ENCODE measurements at places on chromosomes 13 and 19. TPM values are rescaled to one million over a fixed set of nuclear protein-coding genes. Genes with fewer than 3 reads are reported as not detected.

FPR3 gene
- 4.5 TPM for polyA plus RNA-seq

DNA sequence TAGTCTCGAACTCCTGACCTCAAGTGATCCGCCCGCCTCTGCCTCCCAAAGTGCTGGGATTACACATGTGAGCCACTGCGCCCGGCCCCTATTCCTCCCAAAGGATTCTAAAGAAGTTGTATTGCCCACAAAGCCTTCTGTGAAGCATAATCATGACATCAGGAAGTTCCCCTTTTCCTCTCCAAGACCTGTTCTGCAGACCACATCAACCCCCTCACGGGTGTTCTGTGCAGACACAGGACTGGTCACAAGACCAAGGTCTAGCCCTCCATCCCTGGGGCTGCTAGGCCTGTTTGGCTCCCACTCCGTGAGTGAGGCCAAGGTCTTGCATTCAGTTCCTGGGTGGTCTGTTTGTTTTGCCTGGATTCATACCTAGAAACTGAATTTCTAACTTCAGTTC, 178.1 kb downstream of the FLT1 start:
- no peak for DNase-seq

ZNF835 gene
- polyA plus RNA-seq: not detected

DNA sequence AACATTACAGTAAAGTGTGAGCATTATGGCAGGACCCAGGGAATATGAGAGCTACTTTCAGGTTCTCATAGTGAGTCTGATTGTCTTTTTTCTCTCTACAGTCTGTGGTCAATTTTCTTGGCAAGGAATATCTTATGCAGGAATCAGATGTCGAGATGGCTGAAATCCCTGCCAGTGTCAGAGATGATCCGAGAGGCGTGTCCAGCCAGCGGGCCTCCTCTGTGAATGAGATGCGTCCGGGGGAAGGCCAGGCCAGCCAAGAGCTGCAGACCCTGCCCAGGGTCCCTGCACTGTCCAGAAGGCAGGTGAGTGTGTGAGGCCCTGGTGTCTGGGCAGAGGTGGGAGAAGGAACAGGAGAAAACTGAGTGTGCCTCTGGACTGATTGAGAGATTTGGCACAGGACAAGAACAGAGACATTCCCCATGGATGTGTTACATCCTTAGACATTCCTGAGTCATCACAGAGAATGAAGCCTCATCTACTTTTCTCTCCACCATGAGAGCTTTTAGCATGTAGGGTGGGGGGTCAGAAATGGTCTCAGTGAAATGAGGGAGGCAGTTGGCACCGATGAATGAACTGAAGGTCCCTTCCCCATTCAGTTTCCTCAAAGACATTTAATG, 27.3 kb upstream of the EDDM13 start:
- no peak for DNase-seq

DNA sequence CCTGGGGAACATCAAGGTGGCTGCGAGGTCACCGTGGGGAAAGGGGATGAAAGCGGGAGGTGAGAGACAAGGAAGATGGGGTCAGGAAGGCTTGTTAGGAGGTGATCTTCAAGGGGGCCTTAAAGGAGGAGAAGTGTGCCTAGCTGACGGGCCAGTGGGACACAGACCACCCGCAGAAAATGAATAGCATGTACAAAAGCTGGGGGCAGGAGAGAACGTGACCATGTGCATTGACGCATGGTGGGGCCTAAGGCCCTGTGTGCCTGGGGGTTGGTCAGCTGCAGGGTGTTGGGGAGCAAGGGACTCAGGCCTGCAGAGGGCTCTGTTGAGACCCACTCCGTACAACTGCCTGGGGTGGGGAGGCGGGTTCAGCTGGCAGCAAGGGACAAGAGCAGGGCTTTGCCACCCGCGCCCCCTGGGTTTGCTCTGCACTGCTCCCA, 5.9 kb downstream of the RAB8A start:
- no peak for DNase-seq

DNA sequence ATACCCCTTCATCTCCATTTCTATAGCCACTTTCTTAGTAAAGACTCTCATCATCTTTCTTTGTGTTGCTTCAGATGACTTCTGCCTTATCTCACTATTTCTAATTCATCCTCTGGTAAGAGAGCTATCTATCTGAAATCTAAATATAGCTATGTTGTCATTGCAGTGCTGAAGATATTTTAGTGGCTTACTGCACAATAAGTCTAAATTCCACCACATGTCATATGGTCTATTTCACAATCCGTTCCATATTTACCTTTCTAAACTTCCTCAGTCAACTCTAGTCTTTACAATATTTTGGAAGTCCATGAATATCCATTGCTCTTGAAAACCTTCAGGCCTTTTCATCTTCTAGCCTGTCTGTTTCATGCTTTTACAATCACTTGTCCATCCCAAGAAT, 465.1 kb upstream of the SLC10A2 start:
- DNase-seq: peak; percentile 13

GRCh38 chr19:50602935-50603334, 34.7 kb upstream of the LRRC4B start:
- DNase-seq: no peak

MCEMP1 gene
- polyA plus RNA-seq: 0.52 TPM

GRCh38 chr13:113938716-113939115, 35.2 kb downstream of the C13orf46 start:
- peak; percentile 29 for DNase-seq

GRCh38 chr13:91052876-91053275, 294.6 kb upstream of the MIR17HG start:
- no peak for DNase-seq

DNA sequence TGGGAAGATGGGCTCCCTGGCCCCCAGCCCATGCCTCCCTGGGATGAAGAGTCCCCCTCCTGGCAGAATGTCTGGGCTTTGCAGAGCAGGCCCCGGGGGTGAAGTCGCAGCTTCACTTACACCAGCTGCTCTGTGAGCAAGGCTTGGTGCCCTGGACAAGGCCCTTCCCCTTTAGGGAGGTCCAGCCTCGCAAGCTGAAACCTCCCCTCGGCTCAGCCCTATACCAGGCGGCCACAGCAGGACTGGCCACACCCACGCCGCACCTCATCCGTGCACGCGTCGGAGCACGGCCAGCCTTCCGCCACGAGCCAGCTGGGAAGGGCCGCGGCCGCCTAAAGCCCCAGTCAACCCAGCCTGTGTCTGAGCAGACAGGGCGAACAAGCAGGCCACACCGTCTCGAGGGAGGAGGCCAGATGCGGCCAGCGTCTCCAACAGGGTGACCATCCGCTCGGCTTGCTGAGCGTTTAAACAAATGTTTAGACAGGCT, 83.2 kb upstream of the MCF2L start:
- DNase-seq: peak; percentile 92

- DNase-seq: peak; percentile 92
These were observed 284.6 kb downstream of the DNAJC15 start for GRCh38 chr13:43307921-43308433.

DNA sequence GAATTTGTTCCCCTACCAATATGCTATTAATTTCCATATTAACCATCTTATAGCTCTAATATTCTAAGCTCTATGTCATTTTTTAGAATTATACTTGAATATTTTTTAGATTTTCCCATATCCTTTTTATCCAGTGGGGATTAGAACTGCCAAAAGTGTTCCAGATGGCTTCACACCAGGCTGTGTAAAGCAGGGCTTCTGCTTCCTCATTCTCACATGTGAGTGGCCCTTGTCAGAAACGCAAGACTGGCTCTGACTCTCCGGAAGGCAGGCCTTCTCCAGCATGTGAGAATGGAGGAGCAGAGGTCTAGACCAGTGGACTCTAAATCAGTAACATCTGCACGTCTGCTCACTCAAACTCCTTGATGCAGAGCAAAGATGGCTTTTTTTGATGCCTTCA, 650.1 kb downstream of the FGF9 start:
- DNase-seq: no peak

DNA sequence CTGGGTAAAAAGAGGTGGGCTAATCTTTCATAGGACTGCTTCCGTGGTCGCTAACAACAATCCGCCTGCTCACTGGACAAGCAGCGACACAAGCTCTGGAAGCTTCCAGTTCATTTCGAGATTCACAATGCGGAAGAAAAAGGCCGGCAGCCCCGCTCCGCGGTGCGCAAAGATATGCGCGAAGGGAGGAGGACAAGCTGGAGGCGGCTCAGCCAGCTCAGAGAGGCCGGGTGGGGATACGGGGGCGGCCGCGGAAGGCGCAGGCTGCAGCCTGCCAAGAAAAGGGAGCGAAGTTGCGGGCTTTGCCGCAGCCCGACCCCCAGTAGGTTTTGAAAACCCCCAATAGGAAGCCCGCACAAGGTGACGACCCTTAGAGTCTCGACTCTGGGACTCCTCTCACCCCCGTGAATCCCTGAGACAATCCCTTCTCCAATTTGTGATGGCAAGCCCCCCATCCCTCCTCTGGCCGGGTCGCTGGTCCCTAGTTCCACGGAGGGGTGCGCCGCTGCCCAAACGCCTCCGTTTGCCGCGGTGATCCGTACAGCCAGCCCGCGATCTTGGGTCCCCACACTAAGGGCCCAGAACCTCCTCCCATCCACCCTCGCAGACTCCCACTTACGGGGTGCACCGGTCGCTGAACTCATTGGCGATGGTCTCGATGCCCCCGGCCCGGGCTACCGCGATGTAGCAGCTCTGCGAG, 697 bp downstream of the HSPH1 start:
- peak; percentile 55 for DNase-seq

GRCh38 chr13:94315188-94315587, 164.3 kb downstream of the DCT start:
- no peak for DNase-seq

F7 gene
- polyA plus RNA-seq: not detected

DNA sequence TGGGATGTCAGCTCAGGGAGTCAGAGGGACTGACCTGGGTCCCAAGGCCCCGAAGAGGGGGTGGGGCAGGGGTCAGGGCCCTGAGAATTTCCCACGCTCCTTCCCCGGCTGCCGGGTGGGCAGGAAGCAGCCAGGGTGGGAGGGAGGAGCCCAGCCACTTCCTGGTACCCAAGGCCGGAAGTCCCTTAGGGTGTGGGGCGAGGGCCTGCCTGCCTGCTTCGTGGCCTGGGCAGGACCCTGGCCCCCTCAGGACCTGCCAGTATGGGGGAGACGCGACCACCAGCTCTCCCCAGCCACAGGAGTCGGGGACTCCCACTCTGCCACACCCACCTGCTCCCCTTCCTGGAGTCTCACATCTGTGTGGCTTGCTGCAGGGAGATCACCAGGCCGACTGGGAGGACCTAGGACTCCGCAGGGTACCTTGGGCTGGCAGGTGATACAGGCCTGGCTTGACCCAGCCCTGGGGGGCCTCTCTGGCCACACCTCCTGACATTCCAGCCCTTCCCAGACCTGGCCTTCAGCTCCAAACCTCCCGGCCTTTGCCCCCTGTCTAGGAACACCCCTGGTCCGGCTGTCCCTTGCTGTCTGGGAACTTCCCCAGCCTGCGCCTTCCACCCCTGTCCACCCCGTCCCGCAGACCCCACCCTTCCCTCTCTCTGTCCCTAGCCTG, 9.8 kb upstream of the CIRBP start:
- DNase-seq: peak; percentile 88

- no peak for DNase-seq
These were observed 72.3 kb upstream of the UQCRFS1 start for GRCh38 chr19:29285187-29285687.

DNA sequence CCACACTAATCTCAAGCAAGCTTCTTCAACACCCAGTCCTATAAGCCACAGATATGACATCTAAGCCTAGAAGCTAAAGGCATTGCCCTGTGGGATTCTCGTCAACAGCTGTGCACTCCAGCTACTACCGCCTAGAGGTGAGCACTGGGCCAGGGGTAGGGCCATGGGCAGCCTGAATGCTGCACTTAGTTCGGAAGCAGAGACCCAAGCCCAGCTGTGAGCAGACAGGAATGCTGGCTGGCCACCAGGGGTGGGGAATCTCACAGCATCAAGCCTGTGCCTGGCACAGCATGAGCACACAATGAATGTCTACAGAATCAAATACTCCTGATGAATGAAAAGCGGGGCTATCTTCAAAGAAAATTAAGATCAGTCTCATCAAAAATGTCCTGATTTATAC, 167.5 kb upstream of the UBL3 start:
- DNase-seq: no peak

- DNase-seq: no peak
These were observed 28.1 kb upstream of the KIR3DL3 start for GRCh38 chr19:54696117-54696548.

DNA sequence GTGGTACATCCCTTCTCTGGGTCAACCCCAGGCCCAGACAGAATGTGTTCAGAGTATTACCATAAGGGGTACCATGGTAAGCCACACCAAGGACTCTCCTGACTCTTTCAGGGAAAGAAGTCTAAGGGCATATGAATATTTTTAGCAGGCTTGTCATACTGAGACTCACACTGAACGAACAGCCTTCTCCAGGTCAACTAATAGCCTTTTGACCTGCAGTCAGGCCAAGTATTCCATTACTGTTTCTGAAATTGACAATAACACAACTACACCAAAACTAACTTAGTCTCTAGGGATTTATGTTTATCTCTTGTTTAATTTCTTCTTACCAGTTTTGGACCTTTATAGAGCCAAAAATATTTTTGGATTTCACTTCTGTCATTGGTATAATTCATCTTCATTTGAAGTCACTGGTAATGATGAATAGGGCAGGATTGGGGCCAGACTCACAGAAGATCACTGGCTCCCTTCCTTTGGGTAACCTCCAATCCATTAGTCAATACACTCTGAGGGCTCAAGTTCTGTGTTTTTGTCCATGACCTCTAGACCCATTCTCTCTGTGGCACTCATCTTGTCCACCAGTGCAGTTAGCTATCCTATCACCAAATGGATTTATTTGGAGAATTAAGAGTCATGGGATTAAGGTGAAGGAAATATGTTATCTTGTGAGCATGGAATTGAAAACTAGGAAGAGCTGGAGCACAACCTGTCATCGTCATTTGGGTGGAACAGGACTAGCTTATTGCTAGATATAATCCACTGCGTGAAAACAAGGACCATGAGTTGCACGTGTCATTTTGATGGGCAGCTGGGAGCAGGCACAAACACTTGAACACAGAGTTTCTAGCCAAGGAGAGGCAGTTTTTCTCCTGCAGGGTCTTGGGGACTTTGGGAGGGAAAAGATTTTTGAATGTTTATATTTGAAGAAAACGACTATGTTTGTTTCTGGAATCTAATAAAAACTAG, 313.3 kb downstream of the DCLK1 start:
- DNase-seq: no peak

- peak; percentile 93 for DNase-seq
These were observed 73.4 kb upstream of the UBL3 start for GRCh38 chr13:29923554-29924481.

GRCh38 chr19:3243819-3244700, 19.6 kb downstream of the CELF5 start:
- peak; percentile 25 for DNase-seq
